Stimulated activated CD4-positive, alpha-beta T cell treated with anti-CD3 and anti-CD28 coated beads, TNF-alpha, amount 100 ng/mL, for 48 hours (primary cell): ENCODE measurements at places on chromosomes 7 and 10.

DNA sequence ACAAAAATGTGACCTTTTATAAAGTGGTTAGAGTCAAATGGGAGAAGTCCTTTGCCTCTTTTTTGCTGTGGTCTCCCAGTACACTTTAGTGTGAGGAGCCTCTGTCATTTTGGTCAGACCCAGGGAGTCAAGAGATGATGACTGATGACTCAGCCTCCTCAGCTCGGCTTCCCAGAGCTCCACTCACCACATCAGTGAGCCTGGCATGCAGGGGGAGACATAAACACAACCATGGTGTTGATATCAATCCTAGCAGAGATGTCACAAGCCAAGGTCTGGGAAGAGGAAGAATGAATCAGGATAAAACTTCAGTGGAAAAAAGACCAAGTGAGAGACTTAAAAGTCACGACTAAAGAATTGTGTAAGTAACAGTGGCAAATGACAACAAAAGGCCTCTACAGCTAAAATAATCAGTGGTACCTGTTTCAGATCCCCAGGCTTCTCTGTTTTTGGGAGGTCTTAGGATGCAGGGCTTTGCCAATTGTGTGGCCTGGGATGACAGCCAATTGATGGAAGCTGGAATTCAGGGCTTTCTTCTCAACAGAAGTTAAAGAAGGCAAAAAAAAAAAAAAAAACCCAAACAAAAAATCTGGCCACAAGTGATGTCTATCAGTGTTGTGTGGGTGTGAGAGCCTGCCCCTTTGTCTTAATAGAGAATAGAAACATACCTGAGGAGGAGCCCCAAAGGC lies 50.2 kb downstream of the TFAM start:
- peak; percentile 8 for DNase-seq

DNA sequence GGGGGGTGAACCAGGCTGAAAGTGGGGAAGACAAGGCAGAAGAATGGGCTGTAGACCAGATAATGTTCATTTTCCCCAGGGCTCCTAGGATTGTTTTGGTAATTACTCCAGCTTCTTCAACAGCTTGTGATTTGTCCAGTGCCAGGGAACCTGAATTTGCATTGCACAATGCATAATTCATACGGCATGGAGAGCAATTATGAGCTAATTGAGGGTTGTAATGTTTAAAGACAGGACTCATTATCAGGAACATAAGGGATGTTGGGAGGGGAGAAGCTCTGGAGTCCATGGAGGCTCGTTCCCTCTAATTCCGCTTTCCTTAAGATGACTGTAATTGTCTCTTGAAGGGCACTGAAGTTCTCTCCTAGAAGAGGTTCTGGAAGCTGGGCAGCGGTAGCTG lies 405.0 kb upstream of the ZMIZ1 start:
- no peak for DNase-seq

DNA sequence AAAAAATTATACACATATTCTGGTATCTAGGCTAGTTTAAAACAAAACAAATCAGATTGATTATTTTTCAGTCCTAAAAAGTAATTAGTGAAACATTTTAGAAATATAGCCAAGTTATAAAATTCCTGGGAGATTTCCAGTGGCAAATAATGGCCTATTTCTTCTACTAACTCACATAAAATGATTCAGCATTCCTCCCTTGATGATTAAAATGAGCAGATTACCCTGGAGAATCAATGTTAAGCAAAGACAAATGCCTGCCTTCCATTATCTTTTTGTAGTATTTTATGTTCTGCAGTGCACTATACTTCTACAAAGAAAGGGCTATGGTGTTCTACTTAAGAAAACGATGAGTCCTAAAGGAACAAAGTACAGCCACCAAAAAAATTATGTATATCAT lies 53.6 kb downstream of the PARD3 start:
- no peak for DNase-seq

DNA sequence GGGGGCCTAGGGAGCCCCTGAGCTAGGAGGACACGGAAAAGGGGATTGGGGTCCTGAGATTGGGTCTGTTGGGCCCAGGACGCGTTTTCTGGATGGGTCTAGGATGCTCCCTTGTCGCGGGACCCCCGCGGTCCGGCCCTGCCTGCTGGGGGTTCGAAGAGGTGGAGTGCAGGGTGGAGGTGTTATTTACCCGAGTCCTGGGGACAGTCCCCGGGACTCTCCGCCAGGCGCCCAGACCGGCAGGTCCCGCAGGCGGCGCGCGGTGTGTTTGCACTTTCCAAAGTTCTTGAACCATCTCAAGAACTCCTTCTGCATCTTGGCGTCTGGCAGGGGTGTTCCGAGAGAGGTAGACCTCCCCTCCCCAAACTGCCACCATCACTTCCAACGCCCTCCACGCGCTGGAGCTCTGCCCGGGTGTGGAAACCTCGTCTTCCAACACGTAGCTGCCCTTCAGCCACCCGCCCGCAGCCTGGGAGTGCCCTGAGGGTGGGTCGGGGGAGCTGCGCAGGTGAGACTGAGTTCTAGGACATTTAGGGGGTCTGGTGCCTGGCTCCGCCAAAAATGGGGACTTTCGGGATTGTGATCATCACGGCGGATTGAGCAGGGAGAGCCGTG lies 569 bp downstream of the CAV1 start:
- no peak for DNase-seq

DNA sequence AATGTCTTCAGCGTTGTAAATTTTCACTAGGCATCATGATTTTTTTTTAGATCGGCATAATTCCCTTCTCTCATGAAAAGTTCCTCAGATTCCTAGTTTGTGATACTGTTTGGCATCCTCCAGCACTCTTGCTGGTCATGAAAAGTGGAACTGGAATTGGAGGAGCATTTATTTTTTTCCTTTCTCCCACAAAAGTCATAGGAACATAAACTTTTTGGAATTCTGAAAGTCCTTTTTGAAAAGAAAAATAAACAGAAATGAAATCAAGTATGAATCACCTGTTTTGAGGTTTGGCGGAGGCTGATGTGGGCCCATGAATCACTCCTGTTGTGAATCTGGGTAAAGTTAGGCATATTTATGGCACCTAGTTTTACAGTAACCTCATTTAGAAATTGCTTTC lies 17.7 kb downstream of the CACNB2 start:
- DNase-seq = no peak

GRCh38 chr7:144255471-144255897 lies 9.1 kb downstream of the OR2A7 start:
- no peak for DNase-seq

DNA sequence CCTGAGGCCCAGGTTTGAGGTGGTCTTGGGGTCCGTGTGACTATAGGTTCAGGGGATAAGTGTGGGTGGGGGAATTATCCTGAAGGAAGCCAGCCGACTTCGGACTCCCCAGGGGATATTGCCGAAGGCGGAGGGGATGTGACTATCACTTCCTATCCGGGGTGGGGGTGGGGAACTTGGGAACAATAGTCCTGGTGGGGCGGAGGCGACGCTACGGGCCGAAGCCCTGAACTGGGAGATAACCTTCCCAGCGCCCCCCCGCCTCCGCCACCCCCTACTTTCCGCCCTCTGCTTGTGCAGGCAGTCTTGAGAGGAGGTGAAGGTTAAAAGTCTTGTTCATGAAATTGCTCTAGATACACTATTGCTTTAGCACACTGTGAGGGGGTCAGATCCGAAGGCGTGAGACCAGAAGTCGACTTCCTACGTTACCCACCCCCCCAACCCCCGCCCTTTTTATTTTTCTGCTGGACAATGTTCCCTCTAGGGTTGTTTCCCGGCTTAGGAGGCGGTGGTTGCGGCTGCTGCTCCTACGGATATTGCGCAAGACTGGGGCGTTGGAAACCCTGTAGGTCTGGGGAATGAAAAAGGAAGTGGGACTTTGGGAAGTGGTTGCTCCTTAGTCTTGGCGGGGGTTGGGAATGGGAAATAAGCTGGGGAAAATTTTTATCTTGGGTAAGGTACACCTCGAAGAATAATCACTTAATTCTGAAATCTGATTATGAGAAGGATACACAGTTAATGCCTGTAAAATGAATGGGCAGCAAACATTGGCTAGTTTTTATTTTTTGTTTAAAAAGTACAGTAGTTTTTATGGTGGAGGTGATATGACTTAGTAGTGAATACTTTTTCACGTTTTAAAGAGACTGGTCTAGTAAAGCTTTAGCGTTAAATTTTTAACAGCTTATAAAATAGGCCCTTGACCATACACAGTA lies 1.5 kb downstream of the PTPN12 start:
- no peak for DNase-seq

DNA sequence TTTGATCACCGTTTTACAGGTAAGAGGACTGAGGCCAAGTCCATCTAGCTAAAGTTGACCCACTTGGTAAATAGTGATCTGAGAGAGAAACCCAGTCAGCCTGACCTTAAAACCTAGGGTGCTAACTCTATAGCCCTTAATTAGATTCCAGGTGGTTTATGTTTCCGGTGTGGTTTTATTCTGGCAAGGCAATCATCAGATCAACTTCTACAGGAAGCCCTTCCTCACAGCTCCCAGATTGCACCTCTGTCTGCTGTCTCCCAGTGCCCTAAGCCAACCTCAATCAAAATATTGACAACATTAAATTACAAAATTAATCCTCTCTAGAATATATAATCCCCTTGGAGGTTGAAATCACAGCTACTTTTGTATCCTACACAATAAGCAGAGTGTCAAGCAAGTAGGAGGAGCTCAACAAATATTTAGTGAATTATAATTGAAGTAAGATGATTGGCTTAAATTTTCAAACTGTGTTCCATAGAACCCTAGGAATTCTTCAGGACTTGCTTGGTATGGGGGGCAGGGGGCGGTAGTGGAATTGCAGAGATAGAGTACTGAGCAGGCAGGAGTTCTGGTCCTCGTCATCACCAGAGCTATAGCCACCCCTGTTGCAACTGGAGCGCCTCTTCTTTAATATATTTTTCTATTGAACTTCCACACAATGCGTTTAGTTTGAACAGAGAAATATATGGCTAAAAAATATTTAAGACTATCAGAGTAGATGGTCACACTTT lies 692.8 kb upstream of the LRRN3 start:
- no peak for DNase-seq

DNA sequence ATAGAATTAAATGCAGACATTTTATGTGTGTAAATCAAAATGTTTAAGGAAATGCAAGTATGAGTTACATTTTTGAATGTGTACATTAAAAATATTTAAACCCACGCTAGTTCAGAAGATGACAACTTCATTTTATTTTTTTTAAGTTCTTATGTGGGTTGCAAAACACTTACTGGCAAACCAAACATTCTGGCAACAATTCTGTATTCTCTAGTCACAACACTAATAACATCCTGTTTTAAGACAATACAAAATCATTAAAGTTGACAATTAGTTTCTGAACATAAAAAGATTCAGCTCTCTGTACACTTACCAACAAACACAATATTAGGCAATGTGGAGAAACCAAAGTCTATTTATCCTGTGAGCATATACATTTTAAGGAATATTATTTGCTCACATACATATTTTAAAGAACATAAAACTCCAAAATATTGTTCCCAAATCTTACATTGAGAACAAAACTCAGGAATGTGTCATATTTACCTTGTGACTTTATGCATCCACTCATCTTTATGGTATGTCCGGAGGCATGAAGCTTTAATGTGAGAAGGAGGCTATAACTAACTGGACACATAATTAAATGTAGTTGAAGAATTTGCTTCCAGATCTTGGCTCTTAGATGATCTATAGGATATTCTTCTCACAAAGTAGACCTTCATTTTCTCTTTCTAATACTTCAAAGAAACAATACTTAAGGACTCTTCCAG lies 134.7 kb downstream of the DGKB start:
- DNase-seq = no peak

GRCh38 chr10:69446650-69447151 lies 4.6 kb upstream of the TSPAN15 start:
- DNase-seq = no peak

GRCh38 chr10:77680811-77681210 lies 43.2 kb upstream of the KCNMA1 start:
- DNase-seq = no peak

- DNase-seq = no peak
Observed at GRCh38 chr10:96325719-96326373, 21.6 kb downstream of the DNTT start.

GRCh38 chr7:127290801-127291361 lies 38.1 kb upstream of the GRM8 start:
- no peak for DNase-seq

- DNase-seq = no peak
Observed at GRCh38 chr10:100890141-100890672, 22.6 kb upstream of the SLF2 start.

DNA sequence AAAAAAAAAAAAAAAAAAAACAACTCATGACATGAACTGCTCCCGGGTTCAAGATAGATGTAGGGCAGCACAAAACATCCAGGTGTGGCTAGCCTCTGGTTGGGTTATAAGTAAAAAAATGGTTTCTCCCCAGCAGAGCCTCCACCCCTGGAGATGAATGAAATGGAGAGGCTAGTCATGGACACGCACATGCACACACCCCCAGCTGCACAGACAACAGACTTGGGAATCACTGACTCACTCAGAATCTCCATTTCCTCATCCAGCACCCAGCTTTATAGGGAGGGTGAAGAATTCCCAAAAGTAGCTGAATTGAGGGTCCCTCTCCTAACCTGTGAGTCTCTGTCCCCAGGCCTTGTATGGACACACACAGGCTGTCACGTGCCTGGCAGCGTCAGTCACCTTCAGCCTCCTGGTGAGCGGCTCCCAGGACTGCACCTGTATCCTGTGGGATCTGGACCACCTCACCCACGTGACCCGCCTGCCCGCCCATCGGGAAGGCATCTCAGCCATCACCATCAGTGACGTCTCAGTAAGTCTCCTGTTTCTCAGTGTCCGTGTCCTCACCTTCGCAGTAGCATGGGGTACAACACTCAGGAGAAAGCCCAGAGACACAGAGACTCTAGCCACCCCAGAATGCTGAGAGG lies 35.0 kb upstream of the LRRC18 start:
- DNase-seq = no peak

GRCh38 chr10:22683140-22683389 lies 31.3 kb downstream of the PIP4K2A start:
- no peak for DNase-seq

- peak; percentile 83 for DNase-seq
Observed at GRCh38 chr10:31603235-31604087, 284.4 kb downstream of the ZEB1 start.

DNA sequence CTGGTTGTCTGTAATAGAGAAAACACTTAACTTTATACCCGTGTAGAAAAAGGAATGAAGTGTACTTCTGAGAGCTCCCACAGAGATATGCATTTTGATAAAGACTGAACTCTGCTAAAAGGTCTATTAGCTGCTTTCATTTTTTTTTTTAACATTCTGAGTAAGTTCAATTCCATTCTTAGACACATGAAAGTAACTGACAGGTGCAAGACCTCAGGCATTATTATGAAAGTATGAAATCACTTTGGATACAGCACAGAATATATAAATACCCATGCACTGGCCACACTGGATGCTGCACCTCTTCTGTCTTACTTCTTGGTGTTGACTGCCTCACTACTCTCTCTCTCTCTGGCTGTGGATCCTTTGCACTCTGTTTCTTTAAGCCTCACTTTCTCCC lies 46.2 kb downstream of the VWDE start:
- no peak for DNase-seq
